ENCODE measurements at places on chromosomes 6 and 20.

GRCh38 chr6:1502041-1502440 is 107.7 kb upstream of the FOXC1 start:
- no peak for DNase-seq

- DNase-seq = no peak
These were observed 38.2 kb upstream of the RBL1 start for GRCh38 chr20:37133952-37134351.

DNA sequence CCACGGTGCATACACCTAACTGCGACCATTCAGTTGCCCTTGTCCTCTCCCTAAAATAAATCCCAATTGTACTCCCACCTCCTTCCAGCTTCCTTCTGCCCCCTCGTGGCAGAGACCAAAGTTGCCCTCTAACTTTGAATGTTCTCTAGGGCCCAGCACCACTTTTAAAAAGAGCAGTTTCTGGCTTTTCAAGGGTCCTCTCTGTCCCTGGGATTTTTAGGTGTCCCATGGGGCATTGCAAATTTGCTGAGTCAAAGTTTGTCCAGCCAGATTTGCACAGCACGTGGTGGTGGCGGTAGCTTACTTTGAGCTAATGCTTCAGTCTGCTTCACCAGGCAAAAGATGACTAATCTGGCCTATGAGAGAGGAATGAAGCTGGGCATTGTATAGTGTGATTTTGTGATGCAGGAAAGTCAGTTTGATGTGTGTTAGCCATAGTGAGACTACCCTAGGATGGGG is 100.2 kb downstream of the PERP start:
- no peak for DNase-seq

- no peak for DNase-seq
These were observed 222.4 kb upstream of the FAM83B start for GRCh38 chr6:54624216-54624615.

DNA sequence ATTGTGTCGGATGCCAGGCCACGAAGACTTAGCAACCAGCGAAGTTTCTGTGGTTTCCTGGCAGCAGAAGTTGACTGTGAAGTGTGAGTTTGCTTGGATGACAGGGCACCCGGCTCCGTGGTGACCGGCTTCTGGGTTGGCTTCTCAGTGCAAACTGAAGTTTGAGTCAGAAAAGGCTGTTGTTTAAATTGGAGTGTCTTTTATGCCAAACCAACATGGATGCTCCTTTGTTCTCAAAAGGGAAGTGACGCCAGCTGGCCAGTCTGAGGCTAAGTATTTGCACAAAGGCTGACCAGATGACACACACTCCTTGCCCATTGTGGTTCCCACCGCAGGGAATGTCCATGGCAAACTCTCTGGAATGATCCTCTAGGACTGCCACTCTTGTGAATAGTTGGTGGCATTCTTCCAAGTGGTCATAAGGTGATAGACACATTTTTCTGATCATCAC is 164.8 kb upstream of the QKI start:
- DNase-seq = no peak

- no peak for DNase-seq
These were observed 46.9 kb downstream of the NKAIN2 start for GRCh38 chr6:123850555-123850954.

DNA sequence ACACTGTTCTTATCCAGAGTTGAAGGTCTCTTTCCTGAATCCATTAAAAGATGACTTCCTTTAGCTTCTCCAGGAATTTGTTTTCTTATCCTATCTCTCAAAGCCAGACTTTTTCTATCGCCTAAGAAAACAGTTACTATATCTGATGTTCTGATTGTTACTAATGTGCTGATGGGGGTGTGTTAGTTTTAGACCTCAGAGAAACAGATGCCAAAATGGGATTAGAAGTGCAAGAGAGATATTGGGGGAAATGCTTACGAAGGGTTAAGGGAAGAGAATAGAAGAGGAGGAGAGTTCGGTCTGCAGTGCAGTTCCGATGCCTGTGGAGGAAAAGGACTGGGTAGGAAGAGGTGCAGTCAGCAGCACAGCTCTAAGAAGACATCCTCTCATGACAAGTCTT is 35.7 kb upstream of the ADGRG6 start:
- DNase-seq = no peak

GRCh38 chr6:134123666-134124208 is 71.3 kb upstream of the SLC2A12 start:
- no peak for DNase-seq

DNA sequence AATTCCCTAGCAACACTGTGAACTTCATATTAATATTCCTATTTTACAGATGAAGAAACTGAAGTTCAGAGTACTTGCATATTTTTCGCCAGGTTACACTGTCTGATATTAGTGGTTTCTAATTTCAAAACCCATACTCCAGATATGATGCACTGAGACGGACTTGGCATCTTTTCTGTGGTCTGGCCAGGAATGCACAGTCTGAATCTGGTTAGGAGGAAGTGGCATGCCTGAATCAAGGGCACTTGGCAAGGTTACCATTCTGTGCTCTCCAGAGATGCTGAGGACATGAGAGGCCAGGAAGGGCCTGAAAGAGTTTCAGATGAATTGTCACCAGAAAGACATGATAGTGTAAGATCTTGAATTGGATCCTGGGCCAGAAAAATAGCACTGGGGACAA is 150.1 kb downstream of the HAO1 start:
- no peak for DNase-seq

DNA sequence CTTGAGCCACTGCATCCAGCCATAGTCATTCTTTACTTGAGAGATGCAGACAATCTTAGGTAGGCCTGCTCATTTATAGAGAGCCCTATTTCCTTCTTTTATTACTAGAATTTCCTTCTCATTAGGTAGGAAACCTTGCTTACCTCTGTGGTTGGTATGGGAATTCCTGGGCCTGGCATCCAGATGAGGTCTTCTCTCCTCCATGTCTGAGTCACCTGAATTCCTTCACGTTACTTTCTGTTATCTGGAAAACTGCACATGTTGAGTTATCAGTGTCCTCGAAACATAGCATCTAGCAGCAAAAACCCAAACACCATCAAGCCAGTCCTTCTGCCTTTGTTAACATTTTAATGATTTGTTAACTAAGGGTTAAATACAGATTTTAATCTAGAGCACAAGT is 2.2 kb downstream of the ZNFX1 start:
- DNase-seq = no peak

DNA sequence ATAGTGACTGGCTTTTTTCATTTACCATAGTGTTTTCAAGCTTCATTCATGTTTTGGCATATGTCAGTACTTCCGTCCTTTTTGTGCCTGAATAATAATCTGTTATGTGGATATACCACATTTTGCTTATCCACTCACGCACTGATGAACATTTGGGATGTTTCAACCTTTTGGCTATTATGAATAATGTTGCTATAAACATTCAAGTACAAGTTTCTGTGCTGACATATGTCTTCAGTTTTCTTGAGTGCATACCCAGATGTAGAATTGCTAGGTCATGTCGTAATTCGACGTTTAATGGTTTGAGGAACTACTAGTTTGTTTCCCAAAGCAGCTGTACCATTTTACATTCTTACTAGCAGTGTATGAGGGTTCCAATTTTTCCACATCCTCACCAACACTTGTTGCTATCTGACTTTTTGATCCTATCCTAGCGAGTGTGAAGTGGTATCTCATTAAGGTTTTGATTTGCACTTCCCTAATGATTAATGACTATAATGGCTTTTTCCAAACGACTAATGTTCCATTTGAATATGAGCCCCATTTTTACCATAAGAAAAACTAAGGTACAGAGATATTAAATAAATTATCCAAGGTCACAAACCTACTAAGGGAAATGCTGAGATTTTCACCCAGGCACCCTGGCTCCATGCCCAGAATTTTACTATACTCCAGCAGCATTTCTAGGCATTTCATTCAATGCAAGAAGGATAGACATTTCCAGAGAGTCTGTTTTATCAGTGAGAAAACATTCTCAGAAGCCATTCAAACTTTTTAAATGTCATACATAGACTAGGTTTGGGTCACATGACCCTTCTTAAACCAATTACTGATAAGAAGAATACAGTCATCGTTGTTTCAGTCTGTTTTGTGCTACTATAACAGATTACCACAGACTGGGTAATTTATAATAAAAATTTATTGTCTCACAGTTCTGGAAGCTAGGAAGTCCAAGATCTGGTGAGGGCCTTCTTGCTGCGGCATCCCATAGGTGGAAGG is 71.1 kb upstream of the RUNX2 start:
- no peak for DNase-seq

- no peak for DNase-seq
These were observed 102.1 kb downstream of the CEBPB start for GRCh38 chr20:50292591-50293283.

DNA sequence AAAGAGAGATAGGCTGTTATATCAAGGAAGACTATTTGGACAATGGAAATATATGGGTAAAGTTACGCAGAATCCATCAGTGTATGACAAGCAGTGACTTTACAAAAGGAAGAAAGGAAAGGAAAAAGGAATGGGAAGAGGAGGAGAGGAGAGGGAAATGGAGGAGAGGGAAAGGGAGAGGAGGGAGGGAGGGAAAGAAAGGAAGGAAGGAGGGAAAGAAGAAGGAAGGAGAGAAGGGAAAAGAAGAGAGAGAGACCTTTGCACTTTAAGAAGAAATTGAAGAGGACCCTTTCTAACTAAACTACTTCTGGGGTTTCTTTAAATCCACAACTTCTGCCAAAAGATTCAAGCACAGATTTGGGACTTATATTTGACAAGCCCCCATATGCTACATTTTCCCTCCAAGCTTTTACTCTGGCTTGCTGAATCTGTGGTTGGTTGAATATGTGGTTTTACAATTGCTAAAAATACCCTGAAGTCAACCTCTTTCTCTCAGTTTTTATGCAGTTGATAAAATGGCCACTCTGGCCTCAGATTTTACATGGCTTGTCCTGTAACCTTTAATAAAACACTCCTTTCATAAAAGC is 120.8 kb upstream of the RAB32 start:
- DNase-seq = no peak

- no peak for DNase-seq
These were observed 20.8 kb upstream of the TNFAIP3 start for GRCh38 chr6:137846274-137846673.

GRCh38 chr6:132234356-132234755 is 166.9 kb downstream of the MOXD1 start:
- DNase-seq = no peak

DNA sequence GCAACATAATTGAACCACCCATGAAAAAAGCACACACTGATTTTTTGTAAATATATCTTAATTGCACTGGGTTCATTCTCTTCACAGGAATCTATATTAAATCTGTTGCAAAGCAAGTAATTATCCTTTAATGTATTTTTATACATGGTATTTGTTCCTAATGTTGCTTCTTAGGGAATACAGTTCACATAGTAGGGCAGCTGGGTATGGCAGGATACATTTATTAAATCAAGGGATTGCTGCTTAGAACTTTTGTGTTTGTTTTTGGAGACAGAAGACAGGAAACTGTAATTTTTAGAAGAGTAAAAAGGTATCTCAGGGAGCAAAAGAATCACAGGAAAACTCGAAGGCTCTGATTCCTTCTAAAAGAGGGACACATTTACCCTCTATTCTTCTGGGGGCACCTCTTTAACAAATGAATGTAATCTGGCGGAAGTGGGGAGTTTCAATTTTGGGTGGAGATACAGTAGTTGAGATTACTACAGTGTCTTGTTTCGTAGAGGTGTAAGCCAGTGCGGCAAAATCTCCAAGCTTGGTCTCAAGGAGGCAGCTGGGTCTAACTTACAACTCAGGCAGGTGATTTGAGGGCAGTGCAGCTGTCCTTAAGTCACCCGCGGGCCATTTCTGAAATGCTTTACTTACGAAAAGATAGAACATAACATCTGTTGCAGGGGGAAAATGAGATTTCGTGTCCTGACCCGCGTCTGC is 812 bp upstream of the SMIM13 start:
- no peak for DNase-seq

- no peak for DNase-seq
These were observed 132.2 kb upstream of the SCGN start for GRCh38 chr6:25519856-25520255.

DNA sequence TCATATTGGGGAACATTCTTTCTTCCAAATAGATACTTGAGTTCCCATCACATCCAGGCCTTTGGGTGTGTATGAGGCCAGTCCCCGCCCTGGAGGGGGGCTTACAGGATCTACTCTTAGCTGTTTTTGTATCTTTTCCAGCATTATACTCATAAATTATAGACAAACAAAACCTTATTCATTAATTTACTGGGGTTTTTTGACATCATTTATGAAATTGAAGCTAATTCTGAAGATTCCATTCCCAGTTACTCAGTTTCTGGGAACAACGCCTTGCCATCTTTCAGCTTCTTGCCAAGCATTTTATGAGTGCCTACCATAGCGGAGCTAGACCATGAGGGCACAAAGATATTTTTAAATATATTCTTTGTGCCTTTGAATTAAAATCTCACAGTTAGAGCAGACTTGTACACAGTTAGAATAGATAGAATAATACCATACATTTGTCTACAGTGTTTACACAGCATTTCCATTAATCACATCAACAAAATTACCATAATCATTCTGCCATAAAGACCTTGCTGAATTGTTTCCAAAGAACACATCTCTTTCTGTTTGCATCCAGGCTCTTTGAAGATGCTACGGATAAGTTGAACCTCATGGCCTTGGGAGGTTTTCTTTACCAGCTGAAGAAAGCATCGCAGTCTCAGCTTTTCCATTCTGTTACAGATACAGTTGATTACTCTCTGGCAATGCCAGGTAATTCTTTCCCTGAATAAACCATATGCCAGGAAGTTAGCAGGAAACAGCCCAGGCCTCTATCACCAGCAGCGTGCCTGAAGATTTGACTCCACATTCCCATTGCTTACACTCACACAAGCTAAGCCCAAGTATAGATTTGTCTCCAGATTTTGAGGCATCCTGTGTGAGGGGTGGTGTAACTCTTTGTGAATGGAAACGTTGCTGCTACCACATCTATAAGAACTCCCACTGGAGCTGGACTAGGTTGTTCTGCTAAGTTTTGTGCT is 75.4 kb upstream of the PBOV1 start:
- no peak for DNase-seq

DNA sequence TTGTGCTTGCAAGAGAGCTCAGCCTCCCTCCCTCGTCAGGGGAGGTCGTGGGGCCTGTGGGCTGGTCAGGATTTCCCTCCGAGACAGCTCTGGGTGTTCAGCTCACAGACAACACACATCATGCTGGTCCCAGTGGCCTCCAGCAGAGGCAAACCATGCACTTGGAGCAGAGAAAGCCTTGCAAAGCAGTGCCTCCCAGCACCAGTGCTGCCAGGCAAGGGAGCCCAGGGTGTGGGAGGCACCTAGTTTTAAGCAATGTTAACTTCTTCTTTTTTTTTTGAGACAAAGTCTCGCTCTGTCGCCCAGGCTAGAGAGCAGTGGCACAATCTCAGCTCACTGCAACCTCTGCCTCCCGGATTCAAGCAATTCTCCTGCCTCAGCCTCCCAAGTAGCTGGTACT is 34.0 kb upstream of the INSM1 start:
- DNase-seq = no peak
